RWPE2 (cell line): ENCODE measurements at places on chromosomes 7 and 10.

- DNase-seq, result no peak
- H3K27ac ChIP-seq, result no peak overlapping the region
- peaks cover 8% of the 10 kb centered on the region for H3K4me1 ChIP-seq
- H3K4me3 ChIP-seq, result no peak overlapping the region
- H3K36me3 ChIP-seq, result no peaks in the 10 kb centered on the region
- H3K27me3 ChIP-seq, result no peaks in the 10 kb centered on the region
Observed at GRCh38 chr7:106430103-106430502, 145.3 kb upstream of the NAMPT start.

DNA sequence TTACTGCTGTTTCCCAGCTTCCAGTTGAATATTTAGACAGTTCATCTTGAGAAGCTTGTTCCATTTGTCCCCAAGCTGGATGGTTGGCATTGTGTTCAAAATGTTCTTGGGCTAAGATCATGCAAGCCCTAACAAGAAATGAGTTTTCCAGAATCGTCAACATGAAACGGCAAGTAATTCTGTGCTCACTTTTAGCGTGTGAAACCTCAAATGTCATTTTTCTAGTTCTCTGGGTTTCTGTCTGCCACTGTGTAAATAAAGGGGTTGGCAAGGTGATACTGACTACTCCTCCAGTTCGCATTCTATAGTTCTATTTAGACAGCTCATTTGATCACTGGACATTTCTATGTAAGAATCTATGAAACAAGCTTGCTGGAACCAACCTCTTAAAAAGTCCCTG, 194.0 kb downstream of the AHR start:
- no peak overlapping the region for H3K4me3 ChIP-seq
- no peak overlapping the region for H3K27ac ChIP-seq
- H3K27me3 ChIP-seq, result no peaks in the 10 kb centered on the region

GRCh38 chr7:66668677-66669076, 40.0 kb downstream of the KCTD7 start:
- no peaks in the 10 kb centered on the region for H3K27me3 ChIP-seq
- no peaks in the 10 kb centered on the region for H3K4me1 ChIP-seq
- no peak for DNase-seq

GRCh38 chr10:10520491-10521385, 496.9 kb upstream of the CELF2 start:
- no peak overlapping the region for H3K27ac ChIP-seq
- no peaks in the 10 kb centered on the region for H3K27me3 ChIP-seq
- no peaks in the 10 kb centered on the region for H3K36me3 ChIP-seq
- no peaks in the 10 kb centered on the region for H3K4me1 ChIP-seq
- no peak overlapping the region for H3K4me3 ChIP-seq
- DNase-seq, result no peak

- H3K27me3 ChIP-seq, result no peaks in the 10 kb centered on the region
- H3K4me1 ChIP-seq, result no peaks in the 10 kb centered on the region
- no peak overlapping the region for H3K27ac ChIP-seq
- DNase-seq, result no peak
Observed at GRCh38 chr10:109280837-109281236, 642.5 kb downstream of the XPNPEP1 start.

- H3K4me3 ChIP-seq, result no peak overlapping the region
- DNase-seq, result no peak
- peaks cover 12% of the 10 kb centered on the region for H3K4me1 ChIP-seq
- no peaks in the 10 kb centered on the region for H3K27me3 ChIP-seq
- H3K27ac ChIP-seq, result peak overlapping the region; percentile 12
Observed at GRCh38 chr10:22690614-22691431, 23.6 kb downstream of the PIP4K2A start.

GRCh38 chr7:131961054-131961680, 404.7 kb upstream of the PODXL start:
- no peak overlapping the region for H3K27ac ChIP-seq
- no peak for DNase-seq
- H3K36me3 ChIP-seq, result no peaks in the 10 kb centered on the region
- no peak overlapping the region for H3K4me3 ChIP-seq
- H3K27me3 ChIP-seq, result no peaks in the 10 kb centered on the region

- H3K27me3 ChIP-seq, result no peaks in the 10 kb centered on the region
- H3K4me1 ChIP-seq, result no peaks in the 10 kb centered on the region
- no peaks in the 10 kb centered on the region for H3K36me3 ChIP-seq
- H3K4me3 ChIP-seq, result no peak overlapping the region
- no peak overlapping the region for H3K27ac ChIP-seq
Observed at GRCh38 chr10:54159924-54160323, 641.1 kb downstream of the PCDH15 start.

DNA sequence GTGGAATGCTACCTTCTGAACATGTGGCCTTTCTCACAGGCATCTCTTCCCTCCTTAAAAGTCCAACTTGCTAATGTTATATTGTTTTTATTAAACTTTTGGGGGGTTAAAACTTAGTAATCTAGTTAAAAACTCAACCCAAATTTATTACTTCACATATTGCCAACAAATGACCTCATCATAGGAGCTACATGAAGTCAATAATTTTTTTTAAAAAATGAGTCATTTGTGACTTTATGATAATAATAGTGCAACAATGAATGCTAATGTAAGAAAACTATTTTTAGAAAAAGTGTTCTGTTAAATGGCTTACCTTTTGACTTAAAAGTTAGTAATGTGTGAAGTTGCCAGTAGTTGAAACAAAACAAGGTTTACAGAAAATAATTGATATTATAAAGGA, 325.9 kb upstream of the FZD1 start:
- no peak overlapping the region for H3K27ac ChIP-seq
- DNase-seq, result no peak
- H3K4me1 ChIP-seq, result no peaks in the 10 kb centered on the region
- no peak overlapping the region for H3K4me3 ChIP-seq
- no peaks in the 10 kb centered on the region for H3K36me3 ChIP-seq

DNA sequence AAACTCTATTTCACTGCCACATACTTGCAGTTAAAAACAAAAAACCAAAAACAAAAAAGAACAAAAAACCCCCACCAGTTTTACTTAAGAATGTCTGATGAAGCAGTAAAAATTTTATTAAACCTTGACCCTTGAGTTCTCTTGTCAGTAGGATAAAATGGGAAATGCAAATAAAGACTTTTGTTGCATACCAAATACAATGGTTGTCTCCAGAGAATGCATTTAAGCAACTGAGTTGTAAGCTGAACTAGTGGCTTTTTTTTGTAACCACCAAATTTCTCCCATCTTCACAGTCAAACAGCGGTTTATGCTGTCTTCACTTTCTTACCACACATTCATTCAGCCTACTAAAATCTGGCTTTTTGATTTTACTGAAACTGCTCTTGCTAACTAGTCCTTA, 3.1 kb downstream of the SYPL1 start:
- H3K27ac ChIP-seq, result no peak overlapping the region
- H3K27me3 ChIP-seq, result no peaks in the 10 kb centered on the region
- DNase-seq, result no peak

DNA sequence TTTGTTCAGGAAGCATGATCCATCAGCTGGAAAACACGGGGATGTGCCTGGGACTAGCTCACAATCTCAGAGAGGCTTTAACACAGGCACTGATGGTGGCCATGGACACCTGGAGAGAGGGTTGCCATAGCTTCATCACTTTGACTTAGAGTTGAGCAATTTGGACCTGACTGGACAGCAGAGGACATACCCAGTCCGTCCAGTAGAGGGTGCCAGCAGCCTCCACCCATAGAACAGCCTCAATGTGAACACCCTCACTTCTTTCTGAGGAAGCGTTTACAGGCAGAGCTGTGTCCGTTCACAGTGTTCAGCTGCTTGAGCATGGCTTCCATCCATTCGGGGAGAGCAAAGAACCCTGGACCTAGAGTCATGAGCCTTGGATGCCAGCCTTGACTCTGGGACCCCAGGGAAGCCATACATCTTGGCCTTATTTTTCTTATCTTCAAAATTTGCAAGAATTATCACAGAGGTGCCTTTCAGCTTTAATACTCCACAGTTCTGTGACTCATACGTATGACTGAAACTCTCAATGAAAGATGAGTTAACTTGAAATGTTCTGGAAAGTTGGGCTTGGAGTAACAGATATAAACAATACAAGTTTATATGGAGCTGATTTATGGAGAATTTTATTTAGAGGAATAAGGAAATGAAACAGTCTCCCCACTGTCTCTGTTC, 302.9 kb upstream of the PODXL start:
- H3K27me3 ChIP-seq, result no peaks in the 10 kb centered on the region
- peaks cover 18% of the 10 kb centered on the region for H3K4me1 ChIP-seq
- H3K27ac ChIP-seq, result no peak overlapping the region
- H3K4me3 ChIP-seq, result no peak overlapping the region
- no peaks in the 10 kb centered on the region for H3K36me3 ChIP-seq

- peaks cover 7% of the 10 kb centered on the region for H3K36me3 ChIP-seq
- H3K4me1 ChIP-seq, result peaks cover 14% of the 10 kb centered on the region
- DNase-seq, result no peak
Observed at GRCh38 chr10:70889291-70889690, 926 bp upstream of the PCBD1 start.

- no peaks in the 10 kb centered on the region for H3K36me3 ChIP-seq
- no peak overlapping the region for H3K4me3 ChIP-seq
- H3K27me3 ChIP-seq, result peaks cover 4% of the 10 kb centered on the region
- DNase-seq, result no peak
- no peaks in the 10 kb centered on the region for H3K4me1 ChIP-seq
Observed at GRCh38 chr10:66844176-66844942, 81.5 kb upstream of the LRRTM3 start.

DNA sequence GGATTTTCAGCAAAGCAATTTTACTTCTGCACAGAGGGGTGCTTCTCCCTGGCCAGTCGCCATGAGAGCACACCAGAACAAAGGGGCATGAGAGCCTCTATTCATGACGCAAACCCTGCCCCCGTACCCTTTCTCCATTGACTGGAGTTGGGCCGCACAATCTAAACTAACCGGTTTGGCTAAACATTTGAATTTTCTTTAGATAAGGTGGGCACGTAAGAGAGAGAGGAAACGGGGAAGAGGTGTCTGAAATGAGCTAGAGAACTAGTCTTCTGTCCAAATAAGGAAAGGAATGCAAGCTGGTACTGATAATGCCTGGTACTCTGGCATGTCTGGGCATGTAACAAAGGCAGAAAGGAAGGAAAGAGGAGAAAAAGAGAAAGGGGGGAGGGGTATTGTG, 13.2 kb upstream of the SCIN start:
- peaks cover 10% of the 10 kb centered on the region for H3K4me1 ChIP-seq
- no peak overlapping the region for H3K27ac ChIP-seq
- no peak overlapping the region for H3K4me3 ChIP-seq
- DNase-seq, result no peak
- H3K36me3 ChIP-seq, result no peaks in the 10 kb centered on the region

- no peak for DNase-seq
- H3K4me1 ChIP-seq, result no peaks in the 10 kb centered on the region
- no peaks in the 10 kb centered on the region for H3K36me3 ChIP-seq
- no peak overlapping the region for H3K4me3 ChIP-seq
- H3K27me3 ChIP-seq, result no peaks in the 10 kb centered on the region
Observed at GRCh38 chr7:100132697-100133151, 6.0 kb downstream of the MBLAC1 start.

- no peaks in the 10 kb centered on the region for H3K27me3 ChIP-seq
- H3K36me3 ChIP-seq, result no peaks in the 10 kb centered on the region
- no peaks in the 10 kb centered on the region for H3K4me1 ChIP-seq
- DNase-seq, result no peak
Observed at GRCh38 chr10:78292982-78293865, 259.6 kb downstream of the RPS24 start.

DNA sequence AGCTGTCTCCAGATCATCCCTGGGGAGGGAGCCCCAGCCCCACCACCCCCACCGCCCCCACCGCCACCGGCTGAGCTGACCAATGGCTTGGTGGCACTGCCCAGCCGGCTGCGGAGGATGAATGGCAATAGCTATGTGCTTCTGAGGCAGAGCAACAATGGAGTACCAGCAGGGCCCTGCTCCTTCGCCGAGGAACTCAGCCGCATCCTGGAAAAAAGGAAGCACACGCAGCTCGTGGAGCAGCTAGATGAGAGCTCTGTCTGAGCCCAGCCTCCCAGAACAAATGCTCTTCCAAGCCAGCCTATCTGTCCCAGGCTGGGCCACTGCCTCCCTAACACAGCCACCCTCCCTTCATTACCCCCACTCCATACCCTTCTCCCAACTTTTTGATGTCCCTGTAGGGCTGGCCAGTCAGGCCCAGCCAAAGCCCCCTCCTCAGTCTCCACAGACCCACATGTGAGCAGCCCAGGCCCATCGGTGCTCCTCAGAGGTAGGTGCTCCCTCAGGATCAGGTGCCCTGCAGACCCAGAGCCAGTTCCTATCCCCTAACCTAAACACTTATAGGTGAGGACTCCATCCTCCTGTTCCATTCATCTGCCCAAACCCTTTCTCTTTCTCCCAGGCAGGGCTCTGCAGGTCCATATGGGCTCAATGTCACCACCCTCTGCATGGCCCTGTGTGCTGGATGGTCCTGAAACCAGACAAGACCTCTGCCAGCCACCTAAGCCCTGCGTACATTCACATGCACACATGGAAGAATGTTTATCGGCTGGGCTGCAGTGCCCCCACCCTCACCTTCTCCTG, 3.2 kb downstream of the MRPL43 start:
- H3K27me3 ChIP-seq, result no peaks in the 10 kb centered on the region
- DNase-seq, result no peak
- no peak overlapping the region for H3K27ac ChIP-seq

- no peak overlapping the region for H3K4me3 ChIP-seq
- H3K36me3 ChIP-seq, result no peaks in the 10 kb centered on the region
- H3K27ac ChIP-seq, result no peak overlapping the region
- no peaks in the 10 kb centered on the region for H3K4me1 ChIP-seq
- no peak for DNase-seq
Observed at GRCh38 chr7:32153006-32153405, 82.8 kb upstream of the PDE1C start.
